DMS79 (cell line): ENCODE measurements at places on chromosomes 1 and 21.

- peak; percentile 83 for DNase-seq
These were observed 956 bp downstream of the CPLANE2 start for GRCh38 chr1:16235944-16236510.

DNA sequence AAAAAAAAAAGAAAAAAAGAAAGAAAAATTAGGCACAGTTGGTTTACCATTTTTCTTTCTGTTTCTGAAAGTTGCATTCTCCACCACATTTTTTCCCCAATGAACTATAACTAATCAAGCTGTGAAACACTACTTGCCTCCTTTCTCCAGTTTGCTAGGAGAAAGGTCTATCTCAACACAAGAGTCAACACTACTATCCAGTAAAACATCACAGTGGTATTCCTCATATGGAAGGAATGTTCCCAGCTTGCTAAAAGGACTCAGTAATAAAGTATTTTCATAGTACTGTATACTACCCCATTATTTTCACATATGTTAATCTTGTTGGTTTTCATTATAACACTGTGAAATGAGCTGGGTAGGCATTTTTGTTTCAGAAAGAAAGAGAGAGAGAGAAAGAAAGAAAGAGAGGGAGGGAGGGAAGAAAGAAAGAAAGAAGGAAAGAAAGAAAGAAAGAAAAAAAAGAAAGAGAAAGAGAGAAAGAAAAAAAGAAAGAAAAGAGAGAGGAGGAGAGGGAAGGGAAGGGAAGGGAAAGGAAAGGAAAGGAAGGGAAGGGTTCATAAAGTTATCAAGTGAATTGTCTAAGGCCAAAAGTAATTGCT lies 7.9 kb downstream of the PTGER3 start:
- DNase-seq, result no peak

GRCh38 chr1:219790834-219791615 lies 137.3 kb downstream of the SLC30A10 start:
- no peak for DNase-seq

- DNase-seq, result no peak
These were observed 75.2 kb downstream of the GLIS1 start for GRCh38 chr1:53663529-53664300.

DNA sequence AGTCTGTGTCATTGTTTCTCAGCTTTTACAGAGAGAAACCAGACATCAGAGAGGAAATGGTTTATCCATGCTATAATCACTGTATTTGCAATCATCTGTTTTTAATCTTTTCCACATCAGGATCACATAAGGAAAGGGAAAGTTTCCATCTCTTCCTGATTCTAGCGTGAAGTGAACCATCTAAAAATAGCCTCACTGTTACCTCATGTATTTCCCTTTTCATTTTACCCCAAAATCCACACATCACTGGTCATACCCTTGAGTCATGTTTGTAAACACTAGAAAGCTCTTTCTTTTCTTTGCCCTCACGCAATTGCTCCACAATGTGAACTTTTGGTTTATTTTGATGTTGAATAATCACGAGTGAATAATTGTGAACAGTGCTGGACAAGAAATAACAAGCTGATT lies 146.0 kb downstream of the PLA2G4A start:
- DNase-seq, result no peak

GRCh38 chr1:219660666-219661463 lies 48.0 kb upstream of the ZC3H11B start:
- DNase-seq, result no peak

DNA sequence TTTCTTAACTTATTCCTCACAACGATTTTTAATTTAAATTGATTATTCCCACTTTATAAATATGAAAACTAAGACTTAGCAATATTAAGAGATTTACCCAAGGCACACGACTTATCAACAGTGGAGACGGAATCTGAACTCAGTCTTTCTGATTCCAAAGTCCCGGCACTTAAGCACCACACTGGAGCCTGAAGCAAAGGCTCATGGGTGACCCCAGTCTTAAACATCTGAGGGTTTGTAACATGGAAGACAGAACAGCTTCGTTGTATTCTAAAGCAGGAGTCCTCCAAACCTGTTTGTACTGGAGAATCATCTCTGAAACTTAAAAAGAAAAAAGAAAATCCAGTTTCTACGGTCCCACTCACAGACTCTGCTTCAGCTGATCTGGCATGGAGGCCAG lies 519.5 kb downstream of the SMYD3 start:
- DNase-seq, result no peak

- DNase-seq, result no peak
These were observed 1123.3 kb upstream of the B3GALT2 start for GRCh38 chr1:194309697-194310096.

DNA sequence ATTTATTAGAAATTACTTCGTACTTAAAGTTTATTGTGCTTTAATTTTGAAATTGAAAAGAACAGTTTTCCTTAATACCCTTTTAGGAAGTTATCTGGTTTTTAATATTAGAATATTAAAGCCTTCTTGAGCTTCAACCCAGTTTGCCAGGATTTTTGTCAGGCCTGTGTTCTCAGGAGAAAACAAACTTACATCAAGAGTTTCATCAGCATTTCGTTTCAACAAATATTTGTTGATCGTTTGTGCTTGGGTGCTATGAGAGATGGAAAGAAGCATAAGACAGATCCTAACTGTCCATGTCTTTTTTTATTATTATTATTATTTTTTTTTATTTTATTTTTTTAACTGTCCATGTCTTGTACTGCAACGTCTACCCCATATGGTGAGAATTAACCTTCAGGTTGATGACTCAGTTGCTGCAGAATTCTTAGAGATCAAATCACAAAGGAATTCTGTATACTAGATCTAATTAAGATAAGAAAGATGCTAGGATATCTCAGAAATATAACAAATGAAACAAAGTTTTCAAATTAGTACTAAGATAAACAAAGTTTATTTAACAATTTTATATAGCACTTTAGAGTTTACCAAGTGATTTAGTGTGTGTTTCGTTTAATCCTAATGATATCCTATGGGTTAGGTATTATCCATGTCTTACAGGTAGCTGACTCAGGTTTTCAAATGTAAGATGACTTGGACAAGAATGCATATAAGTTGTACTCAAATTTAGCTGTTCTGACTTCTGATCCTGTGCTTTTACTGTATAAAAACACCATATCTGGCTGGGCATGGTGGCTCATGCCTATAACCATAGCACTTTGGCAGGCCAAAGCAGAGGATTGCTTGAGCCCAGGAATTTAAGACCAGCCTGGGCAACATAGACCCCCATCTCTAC lies 14.3 kb downstream of the FBXO28 start:
- no peak for DNase-seq
